NCI-H2107 (cell line): ENCODE measurements at places on chromosomes 4 and X.

DNA sequence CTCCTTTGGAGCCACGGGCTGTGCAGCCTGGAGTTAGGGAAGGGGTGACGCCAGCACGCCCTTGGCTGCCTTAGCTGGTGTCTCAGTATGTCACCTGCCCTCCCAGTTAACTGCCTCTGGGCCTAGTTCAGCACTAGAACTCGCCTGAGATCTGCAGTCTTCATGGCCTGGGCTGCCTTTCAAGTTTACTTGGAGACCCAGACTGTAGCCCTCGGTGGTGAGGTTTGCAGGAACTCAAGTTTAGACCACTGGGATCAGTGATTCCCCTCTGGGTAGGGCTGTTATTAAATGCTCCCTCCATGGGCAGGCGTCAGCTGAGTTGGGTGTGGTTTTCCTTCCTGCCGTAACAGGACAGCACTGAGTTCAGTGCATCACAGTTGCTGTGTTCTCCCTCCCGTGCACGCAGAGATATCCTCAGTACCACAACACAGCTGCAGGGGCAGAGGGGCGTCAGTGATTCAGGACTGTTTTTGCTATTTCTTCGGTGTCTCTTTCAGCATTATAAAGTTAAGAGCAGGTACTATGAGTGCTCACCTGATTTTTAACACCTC lies 30.5 kb downstream of the PLAC8 start:
- no peak for DNase-seq

- no peak for DNase-seq
These were observed 101.9 kb upstream of the SLC7A11 start for GRCh38 chr4:138344054-138344453.

- DNase-seq, result no peak
These were observed 156.8 kb downstream of the MGST2 start for GRCh38 chr4:139822391-139822790.

- DNase-seq, result no peak
These were observed 386.0 kb upstream of the FAT1 start for GRCh38 chr4:187109636-187110035.

DNA sequence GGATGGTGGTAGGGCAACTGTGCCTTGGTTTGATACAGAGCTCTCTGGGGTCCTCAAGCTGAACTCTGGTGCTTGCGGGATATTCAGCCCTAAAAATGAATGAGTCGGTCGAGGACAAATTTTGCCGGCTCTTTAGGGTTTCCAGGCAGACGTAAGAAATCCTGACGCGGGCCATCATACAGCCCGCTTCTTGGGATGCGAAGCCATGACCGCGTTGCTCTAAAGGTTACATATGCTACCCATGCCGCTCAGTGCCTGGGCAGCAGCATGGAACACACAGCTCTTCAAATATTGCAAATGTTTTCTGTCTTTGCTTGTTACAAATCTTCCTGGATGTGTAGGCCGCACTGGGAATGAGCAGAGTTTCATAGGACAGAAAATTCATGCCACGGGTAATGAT lies 55.6 kb downstream of the NBDY start:
- DNase-seq, result no peak

DNA sequence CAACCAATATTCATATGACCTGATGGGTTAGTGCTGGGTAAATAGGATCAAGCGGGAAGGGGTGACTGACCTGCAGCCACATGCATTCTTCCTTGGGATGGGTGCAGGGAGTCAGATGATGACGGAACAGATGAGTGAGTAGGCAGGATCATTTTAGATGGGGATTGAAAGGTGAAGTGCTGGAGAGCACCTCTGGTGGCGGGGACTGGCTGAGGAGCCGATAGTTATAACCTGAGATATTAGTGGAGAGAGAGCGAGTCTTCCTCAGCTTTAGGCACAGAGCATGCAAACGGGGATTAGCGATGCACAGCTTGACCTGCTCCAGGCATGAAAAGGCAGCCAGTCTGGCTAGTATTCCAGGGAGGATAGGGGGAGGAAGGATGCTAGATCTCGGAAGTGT lies 99.1 kb downstream of the AFF1 start:
- DNase-seq, result no peak

- DNase-seq, result no peak
These were observed 78.8 kb upstream of the FAT4 start for GRCh38 chr4:125235971-125236370.

DNA sequence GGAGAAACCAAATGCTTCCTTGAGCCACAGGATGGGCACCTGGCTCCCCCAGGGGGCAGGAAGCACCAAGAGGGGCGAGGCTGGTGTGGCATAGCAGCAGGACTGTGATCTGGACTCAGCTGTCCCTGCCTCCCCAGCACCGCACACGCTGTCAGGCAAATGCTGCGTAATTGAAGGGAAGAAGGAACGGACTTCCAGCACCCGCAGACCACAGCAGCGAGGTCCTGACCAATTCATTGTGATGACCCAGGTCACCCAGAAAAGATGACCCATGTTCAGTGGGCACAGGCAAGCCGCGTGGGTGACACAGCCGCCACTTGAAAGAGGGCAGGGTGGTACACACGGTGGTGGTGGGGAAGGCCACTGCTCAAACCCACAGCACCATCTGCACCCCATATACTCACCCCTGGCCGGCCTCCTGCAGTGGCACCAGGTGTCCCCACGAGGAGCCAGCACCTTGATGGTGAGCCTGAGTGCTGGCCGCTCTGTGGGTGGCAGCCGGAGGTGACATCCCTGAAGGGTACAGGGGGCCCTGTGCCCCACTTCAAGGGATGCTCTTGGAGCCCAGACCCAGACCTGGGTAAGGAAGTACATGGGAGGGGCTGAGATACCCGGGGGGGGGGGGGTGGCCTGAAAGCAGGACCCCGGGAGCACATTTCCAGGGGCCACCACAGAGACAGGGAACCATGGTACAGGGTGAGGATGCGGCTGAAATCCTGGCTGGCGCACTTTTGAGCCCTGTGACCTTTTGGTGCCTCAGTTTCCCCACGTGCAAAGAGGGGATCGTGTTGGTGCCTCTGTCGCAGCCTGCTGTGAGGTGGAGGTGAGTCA lies 11.5 kb downstream of the NAT8L start:
- DNase-seq, result no peak

GRCh38 chrX:48683411-48683982 lies at the start of gene WAS:
Gene WAS, plus strand, starts transcription at chrX:48683799. Its CDS starts 55 bp downstream, at chrX:48683854.
- DNase-seq, result no peak

GRCh38 chrX:134658002-134658759 lies at the start of gene PLAC1:
Gene PLAC1, minus strand, starts transcription at chrX:134658471. Its CDS starts 91,789 bp downstream, at chrX:134566682.
- no peak for DNase-seq
